ENCODE measurements at places on chromosomes 16 and 17.

DNA sequence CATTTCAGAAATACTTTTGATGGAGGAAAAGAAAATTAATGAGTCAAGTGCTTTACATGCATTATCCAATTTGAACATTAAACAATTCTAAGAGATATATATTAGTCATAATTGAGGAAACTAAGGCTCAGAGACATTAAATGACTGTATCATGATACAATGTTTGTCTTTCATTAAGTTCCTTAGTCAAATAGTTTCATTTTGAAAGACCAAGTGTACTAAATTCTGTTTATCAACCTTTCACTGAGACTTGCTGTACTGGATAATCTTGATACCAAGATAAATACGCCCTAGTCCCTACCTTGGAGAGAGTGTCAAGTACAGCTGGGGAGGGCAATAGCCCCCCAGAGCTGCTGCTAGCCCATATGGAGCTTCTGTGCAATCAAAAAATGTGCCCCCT lies 24.2 kb downstream of the TOM1L2 start:
- DNase-seq = no peak

DNA sequence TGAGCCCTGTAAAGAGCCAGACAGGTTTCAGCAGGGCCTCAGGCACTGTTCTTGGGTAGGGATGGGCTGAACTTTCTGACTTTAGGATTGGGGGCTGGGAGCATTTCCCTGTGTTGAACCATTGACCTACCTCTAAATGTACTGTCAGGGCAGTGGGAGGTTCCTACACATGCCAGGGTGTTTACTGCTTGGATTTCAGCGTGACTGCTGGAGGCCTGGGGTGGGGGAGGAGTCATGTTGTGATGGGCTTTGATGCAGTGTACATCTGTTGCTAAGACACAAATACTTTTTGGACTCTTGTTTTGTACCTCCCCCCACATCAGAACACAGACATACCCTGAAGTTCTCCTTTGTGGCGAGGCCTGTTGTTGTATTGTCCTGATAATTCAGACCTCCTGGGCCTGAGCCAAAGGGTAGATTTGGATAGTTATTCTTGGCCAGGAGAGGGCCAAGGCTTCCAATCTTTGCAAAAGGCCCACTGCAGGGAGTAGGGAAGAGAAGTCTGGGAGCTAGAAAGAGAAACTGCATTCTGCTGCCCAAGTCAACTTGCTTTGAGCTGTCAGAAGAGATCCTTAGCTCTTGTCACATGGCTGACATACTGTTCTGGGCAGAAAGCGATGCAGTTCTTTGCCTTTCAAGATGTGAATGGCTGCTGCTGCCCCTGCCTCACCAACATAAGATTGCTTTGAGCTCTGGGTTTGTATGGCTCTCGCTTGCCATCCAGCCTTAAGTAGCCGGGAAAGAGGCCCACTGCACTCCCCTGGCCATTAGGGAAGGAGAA lies 3.7 kb downstream of the NFE2L1 start:
- DNase-seq = no peak

DNA sequence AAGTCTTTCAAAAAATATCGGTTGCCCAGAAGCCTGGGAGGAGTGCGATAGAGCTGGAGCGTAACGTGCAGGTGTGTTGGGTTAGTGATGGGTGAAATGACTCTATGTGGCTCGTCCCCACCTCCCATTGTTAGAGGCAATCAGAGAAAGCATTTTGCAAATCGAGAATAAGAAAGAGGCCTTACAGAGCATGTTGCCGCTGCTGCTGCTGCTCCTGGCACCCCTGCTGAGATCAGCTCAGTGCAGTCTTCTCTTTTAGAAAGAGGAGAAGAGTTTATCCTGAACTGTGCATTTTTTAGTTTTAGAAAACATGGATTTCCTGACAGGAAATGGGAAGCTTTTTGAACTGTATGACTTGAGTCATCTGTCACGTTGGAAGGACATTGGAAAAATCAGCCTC lies 774.5 kb upstream of the RBFOX1 start:
- no peak for DNase-seq

- DNase-seq = no peak
Observed at GRCh38 chr16:49749816-49750215, 106.1 kb downstream of the ZNF423 start.

GRCh38 chr17:3690094-3690715 lies 5.8 kb downstream of the P2RX5 start:
- DNase-seq = no peak

DNA sequence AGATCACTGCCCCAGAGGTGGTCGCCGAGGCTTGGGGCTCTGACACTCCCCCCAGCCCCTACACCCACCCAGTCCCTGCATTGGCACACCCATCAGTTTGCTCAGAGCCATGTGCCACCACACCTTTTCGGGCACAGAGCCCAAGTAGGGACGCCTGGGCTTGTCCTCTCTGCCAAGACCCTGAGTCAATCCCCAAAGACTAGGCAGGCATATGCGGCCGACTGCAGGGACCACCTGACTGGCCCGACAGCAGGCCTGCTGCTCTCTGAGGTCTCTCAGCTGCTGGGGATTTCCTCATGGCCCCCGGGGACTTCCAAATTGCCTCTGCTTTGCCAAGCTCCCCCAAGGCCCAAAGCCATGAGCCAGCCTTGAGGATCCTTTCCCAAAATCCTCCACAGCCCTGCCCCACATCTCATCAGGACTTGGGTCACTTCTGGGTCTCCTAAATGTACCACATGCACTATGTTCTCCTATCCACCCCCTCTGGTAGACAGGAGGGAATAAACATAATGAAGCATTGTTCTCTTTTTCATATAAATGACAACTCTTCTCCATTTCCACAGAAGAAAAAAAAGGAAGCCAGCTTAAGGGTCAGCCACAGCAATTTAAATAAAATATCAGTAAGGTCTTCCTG lies 30.6 kb downstream of the MYO18A start:
- no peak for DNase-seq

- DNase-seq = no peak
Observed at GRCh38 chr17:57468932-57469775, 212.8 kb downstream of the MSI2 start.

- DNase-seq = no peak
Observed at GRCh38 chr16:2008009-2008526, 1.6 kb downstream of the ZNF598 start.

DNA sequence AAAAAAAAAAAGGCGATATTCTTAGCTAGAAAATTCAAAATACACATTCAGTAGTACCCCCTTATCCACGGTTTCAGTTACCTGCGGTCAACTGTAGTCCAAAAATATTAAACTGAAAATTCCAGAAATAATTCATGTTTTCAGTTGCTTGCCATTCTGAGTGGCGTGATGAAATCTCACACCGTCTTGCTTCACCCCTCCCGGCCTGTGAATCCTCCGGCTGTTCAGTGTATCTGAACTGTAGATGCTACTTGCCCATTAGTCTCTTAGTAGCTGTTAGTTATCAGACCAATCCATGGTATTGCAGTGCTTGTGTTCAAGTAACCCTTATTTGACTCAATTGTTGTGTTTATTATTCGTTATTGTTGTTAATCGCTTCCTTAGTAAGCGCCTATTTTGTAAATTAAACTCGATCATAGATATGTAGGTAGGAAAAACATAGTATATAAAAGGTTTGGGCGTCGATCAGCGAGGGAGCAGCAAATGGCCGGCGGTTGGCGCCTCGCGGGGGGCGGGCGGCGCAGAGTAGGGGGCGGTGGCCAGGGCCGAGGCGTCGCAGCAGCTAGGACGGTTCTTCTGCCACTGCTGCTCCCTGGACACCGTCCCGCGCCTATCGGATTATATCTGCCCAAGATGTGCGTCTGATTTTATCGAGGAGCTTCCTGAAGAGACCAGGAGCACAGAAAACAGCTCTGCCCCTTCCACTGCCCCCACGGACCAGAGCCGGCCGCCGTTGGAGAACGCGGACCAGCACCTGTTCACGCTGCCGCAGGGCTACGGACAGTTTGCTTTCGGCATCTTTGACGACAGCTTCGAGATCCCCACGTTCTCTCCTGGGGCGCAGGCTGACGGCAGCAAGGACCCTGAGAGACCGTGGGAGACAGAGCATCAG lies 39.8 kb upstream of the AKAP1 start:
- DNase-seq = no peak

DNA sequence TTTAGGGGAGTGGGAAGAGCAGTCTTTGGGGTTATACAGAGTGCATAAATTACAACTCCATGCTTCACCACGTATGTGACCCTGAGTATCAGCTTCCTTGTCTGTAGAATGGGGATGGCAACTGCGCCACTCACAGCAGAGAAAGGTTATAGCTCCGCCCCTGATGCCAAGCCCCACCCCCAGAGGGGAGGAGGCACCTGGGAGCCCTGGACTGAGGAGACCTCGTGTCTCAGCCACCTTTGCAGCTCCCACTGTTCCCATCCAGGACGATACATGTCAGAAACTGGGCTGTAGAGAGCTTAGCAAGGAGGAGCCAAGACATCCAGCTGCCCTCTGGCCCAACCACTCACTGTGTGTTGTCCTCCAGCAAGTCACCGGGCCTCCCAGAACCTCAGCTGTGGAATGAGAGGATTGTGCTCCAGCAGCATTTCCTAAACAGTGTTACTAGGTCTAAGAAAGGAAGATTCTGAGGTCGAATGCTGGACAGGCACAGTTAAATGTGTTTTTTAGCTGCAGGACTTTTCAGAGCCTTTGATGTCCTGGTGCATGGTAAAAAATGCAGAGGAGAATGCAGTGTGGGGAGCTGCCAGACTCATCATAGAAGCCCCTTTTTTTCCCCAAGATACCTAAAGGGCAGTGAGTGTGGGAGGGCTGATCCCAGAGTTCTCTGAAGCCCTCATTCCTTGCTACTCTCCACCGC lies 49.4 kb downstream of the BEAN1 start:
- DNase-seq = peak; percentile 65

- DNase-seq = no peak
Observed at GRCh38 chr17:21686165-21687015, 5.9 kb upstream of the KCNJ18 start.

DNA sequence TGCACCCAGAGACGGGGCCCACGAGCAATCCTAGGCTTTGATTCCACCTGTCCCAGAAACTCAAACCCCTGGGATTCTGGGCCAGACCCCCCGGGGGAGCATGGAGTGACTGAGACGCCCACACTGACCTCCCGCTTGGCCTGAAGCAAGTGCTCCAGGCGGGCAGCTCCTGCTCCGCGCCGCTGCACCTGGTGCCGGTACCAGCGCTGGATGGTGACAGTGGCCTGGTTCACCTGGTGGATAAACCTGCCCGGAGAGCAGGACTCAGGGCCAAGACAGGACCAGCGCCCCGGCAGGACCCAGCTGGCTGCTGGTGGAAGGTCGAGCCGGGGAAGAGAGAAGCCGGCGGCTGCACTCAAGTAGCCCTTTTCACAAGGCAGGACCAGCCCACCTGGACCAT lies 22.6 kb downstream of the CEP131 start:
- DNase-seq = no peak

GRCh38 chr17:57984936-57985674 lies 2.9 kb downstream of the VEZF1 start:
- DNase-seq = no peak

DNA sequence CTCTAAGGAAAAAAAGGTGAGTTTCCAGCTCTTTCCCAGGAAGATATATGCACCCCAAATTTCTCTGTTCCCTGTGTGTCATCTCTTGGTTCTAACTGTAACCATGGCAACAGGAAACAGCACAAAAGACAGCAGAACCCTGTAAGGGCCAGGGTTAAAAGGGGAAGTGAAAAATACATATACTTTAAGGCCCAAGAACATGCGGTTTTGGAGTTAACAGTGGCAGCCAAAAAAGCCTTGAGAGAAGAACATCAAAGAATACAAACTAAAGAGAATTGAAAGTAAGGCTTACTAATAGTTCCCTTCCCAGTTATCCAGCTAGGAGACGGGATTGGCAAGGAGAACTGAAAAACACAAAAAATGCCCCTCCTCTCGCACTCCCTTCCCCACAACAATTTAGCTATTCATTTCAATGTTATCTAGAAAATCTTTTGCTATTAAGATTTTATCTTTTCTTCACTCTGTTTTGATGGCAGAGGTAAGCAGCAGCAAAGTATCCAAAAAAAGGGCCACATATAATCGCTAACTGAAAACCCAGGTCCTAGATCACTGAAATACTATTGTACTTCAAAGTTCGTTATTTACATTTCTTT lies 1.5 kb downstream of the SPOP start:
- DNase-seq = no peak

- DNase-seq = no peak
Observed at GRCh38 chr17:21419299-21420239, 43.4 kb downstream of the KCNJ12 start.

DNA sequence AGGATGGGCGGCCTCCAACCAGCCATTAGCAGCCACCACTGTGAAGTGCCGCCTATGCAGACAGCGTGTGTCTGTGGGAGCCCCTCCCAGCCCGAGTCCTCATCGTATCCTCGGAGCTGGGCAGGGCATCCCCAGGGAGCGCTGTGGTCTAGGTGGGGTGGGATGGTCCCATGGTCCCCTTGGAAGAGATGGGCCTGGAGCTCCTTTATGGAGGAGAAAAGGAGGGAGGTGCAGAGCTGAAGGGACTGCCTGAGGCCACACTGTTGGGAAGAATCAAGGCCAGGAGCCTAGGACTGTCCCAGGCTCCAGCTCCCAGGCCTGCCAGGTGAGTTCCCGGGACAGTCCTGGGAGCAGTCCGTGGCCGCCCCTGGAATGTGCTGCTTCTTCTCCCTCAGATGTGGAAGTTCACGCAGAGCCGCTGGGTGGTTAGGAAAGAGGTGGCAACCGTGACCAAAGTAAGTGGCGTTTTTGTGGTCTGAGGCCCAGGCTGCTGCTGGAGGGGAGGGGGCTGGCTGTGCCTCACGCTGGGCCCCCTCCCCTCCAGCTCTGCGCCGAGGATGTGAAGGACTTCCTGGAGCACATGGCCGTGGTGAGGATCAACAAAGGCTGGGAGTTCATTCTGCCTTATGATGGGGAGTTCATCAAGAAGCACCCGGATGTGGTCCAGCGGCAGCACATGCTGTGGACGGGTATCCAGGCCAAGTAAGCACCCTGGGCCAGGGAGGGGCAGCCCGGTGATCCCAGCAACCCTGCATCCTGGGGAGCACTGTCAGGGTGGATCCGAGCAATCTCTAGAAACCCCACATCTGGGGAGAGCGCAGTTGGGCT lies 27.0 kb downstream of the POLR3E start:
- DNase-seq = peak; percentile 3

DNA sequence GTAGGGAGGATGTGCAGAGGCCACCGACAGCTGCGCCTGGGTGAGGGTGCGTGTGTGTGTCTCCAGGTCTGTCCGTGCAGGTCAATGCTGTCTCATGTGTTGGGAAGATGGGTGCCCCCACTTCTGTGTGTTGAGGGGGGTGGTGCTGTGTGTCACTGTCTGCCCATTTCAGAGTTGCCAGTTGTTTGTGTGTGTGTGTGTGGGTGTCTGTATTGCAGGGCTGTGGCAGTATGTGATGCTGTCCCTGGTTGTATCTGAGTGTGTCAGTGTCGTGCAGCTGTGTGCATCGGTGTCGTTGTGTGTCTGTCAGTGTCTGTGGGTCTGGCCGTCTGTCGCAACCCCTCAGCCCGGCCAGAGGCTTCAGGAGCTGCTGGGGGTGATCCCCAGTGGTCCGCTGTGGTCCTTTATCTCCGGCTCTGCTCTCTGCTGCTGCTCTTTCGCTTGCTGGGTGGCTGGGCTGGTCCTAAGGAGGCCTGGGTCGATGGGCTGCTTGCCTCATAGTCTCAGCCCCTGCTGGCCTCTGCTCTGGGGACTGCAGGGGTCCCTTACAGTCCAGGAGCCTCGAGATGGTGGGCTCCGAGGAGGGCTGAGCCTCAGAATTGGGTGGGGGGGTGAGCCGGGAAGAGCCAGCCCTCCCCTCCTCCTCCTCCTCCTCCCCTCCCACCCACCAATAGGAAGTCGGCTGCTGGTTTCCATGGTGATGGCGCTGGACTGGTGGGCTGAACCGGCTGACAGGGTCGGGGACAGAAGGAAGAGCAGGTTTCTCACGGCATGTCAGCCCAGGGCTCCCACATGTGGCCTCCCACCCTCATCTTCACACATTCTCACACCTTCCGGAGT lies at the start of gene TSPOAP1:
TSS of gene TSPOAP1 (minus strand) at position 601 of the 840 bp plus-strand sequence. CDS start 875 bp downstream, outside the sequence.
- no peak for DNase-seq
